ENCODE measurements at places on chromosomes 3 and 15.

GRCh38 chr3:140238646-140239314 lies 303.8 kb downstream of the CLSTN2 start:
- DNase-seq: no peak

GRCh38 chr3:186115239-186115996 lies 6.5 kb upstream of the ETV5 start:
- DNase-seq: no peak

DNA sequence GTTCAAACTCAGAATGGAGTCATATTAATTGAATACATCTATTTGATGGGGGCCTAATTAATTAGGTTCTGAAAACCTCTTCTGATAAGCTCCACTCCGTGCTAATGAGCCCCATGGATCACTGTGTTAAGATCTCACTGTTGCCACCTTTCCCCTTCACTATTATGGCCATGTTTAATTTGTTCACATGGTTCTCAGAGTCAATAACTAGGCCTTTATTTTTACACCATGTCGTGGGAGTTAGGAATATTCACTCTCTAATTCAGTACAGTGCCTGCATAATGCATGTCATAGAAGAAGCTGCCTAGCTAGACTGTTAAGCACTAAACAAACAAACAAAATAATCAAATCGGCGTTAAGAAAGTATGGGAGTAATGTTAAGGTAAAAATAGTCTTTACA lies 84.9 kb downstream of the EDEM1 start:
- no peak for DNase-seq

DNA sequence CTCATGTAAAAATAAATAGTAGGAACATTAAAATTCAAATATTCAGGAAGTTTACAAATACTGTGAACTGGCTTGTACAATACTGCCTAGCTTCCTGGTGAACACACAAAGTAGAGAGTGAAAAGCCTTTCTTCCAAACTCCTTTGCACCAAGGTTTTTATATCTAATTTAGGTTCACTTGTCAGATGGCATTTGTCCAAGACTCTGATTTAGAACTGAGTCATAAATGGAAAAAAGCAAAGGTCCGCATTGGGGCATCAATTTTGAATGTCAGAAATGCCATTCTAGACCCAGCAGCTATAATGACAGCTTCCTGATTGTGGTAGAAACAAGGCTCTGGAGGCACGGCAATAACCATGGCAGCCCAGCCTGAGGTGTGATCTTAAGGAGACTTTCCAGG lies 160.7 kb downstream of the PDE8A start:
- no peak for DNase-seq

GRCh38 chr3:34727700-34728099 lies 911.6 kb upstream of the ARPP21 start:
- DNase-seq: no peak

GRCh38 chr15:69713726-69714559 lies 261.3 kb downstream of the RPLP1 start:
- no peak for DNase-seq

Measured in ELF-1 (cell line).